NCI-H1092 (cell line): ENCODE measurements at places on chromosomes 4 and X.
A peak's percentile ranks its signal among the peaks of the same experiment; 100 is the strongest.

GRCh38 chrX:153934762-153935325 is at the start of gene NAA10:
NAA10 (minus strand) TSS chrX:153935037; CDS start chrX:153934904, 133 bp downstream.
- DNase-seq: peak; percentile 72

DNA sequence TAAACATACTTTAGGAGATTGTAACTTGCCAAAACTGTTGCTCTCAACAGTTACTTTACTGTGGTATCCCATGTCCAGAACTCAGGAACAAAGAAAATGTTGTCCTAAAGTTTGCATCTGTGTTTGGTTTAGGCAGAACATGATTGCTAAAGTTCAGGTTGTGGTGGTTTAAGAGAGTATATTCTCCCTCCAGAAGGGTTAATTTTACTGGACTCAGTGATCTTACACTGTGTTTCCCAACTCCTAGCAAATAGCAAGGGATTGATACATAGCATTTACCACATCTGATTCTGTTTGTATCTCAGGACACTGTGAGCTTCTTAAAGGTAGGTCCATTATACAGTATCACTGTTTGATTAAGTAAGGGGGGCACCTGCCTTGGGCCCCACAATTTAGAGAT is 13.3 kb upstream of the DCK start:
- DNase-seq: no peak

- DNase-seq: no peak
Measured at GRCh38 chr4:27011401-27011800, 150.8 kb downstream of the STIM2 start.

DNA sequence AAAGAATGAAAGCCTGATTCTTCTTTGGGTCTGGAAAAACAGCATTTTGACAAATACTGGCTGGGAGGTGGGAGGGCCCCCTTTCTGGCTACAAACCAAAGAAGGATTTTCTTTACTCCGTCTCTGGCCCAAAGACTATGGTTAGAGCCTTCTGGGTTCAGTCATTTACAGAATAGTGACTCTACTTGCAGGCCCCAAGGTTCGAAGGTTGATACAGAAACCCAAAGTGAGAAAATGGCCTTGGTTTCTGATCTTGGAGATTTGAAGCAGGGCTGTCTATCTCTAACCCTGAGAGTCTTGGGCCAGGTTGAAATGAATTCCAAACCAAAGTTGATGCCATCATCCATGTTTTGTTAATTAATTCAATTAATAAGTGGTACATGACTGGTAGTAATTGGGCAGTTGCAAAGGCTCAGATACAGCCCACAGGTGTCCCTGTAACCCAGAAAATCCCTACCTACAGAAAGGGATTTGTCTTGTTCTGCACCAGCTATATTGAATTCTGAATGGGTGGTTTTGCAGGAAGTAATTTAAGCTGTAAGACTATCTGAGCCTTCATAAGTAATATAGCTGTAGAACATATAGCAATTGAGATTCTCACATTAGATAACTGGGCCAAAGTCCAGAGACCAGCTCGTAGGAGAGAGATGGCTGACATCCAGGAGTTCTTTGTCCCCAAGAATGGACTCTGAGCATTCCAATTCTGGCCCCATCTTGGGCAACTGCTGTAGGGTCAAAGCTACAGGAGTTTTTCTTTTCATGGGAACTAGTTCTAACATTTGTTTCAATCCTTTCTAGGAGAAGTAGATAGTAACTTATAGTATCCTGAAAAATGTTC is 34.5 kb downstream of the CHRNA9 start:
- DNase-seq: no peak

- no peak for DNase-seq
Measured at GRCh38 chr4:7763788-7764187, 175.9 kb downstream of the AFAP1 start.

GRCh38 chr4:174882317-174882992 is 35.7 kb upstream of the ADAM29 start:
- no peak for DNase-seq

- no peak for DNase-seq
Measured at GRCh38 chr4:173735585-173735984, 205.6 kb upstream of the HAND2 start.

DNA sequence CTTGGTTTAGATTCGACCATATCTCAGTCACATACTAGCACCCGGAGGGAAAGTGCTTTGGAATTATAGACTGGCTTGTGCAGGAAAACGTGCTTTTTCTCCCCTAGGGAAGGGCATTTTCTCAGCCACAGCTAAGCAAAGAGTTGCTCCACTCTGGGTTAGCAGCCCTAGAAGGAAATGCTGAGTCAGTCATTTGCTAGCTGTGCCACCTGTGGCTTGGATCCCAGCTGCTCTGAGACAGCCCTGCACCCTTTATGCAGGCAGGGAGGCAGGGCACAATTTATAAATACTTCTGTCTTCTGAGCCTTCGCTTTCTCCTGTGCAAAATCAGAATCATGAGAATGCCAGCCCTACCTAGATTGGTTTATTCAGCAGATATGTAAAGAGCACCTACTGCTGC is 1.3 kb upstream of the USP51 start:
- DNase-seq: no peak

GRCh38 chrX:132071254-132071653 is 48.2 kb downstream of the STK26 start:
- no peak for DNase-seq

GRCh38 chrX:129781680-129782495 is 2.1 kb downstream of the SASH3 start:
- DNase-seq: no peak

- no peak for DNase-seq
Measured at GRCh38 chrX:17377795-17378194, 2.8 kb downstream of the NHS start.

DNA sequence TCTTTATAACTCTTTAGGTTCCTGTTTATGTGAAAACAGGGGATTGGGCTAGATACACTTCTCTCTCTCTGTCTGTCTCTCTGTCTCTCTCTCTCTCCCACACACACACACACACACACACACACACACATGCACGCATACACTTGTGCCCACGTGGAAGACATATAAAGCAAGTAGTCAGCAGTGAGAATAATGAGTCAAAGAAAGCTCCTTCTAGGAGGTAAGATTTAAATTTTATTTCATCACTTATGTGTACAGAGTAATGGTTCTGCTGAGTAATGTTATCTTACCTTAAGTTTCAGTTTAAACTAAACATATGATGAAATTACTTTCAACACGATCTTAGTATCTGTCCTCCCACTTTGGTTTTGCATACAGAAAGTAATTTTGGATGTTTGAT is 243.0 kb upstream of the TEX13A start:
- DNase-seq: no peak

- no peak for DNase-seq
Measured at GRCh38 chrX:67094061-67094460, 449.8 kb upstream of the AR start.

- DNase-seq: no peak
Measured at GRCh38 chr4:3392321-3392720, 49.4 kb upstream of the HGFAC start.

- DNase-seq: no peak
Measured at GRCh38 chr4:142567620-142568451, 278.3 kb downstream of the INPP4B start.

DNA sequence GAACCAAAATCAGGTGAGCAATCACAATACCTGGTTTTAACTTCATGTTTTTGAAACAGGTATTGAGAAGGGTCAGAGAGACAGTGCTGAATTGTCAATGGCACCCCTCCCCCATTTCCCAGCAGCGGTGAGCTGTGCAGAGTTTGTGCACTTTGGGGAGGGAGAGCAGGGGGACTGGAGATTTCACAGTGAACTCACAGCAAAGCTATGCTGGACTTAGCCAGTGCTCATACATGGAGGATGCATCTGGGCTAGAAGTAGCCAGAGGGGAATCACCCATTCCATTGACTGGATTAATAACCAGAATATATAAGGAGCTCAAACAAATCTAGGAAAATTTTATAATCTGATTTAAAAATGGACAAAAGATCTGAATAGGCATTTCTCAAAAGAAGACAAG is 612.6 kb downstream of the STPG2 start:
- no peak for DNase-seq

- no peak for DNase-seq
Measured at GRCh38 chrX:46626566-46626965, 53.0 kb downstream of the CHST7 start.

DNA sequence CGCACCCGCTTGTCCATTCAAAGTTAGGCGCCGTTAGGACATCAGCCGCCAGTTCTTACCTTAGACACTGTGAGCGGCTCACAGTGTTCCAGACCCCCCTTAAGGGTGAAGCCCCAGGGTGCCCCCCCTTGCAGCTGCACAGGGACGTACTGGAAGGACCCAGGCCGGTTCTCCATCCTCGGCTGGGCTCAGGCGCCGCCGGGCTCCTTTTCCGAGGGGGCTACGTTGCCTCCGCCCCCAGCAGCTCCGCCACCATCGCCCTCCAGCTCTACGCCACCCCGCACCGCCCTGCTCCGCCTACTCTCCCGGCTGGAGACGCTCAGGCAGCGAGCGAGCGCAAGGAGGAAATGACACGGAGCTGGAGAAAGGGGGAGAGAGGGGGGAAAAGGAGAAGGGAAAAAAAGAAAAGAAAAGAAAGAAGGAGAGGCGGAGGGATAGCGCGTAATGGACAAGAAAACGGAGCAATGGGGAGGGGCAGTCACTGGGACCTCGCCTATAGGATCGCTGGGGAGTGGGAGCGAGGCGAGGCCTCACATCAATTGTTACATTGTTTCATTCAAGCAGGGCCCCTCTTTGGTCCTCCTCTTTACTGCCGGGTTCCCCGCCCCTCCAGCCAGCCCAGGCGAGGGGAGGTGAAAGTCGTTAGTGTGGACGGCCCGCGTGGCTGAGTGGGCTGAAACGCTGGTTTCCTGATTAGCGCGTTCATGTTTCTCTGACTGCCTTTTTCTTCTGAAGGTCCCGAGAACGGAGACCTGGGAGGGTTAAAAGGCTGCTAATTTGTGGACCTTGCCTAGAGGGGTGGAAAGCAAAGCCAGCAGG is at the start of gene SHROOM4:
Gene SHROOM4 (minus strand): TSS at position 352 of the 819 bp plus-strand sequence. CDS start 176 bp downstream, at position 176.
- no peak for DNase-seq

- no peak for DNase-seq
Measured at GRCh38 chrX:35786271-35786670, 11.9 kb upstream of the MAGEB16 start.

DNA sequence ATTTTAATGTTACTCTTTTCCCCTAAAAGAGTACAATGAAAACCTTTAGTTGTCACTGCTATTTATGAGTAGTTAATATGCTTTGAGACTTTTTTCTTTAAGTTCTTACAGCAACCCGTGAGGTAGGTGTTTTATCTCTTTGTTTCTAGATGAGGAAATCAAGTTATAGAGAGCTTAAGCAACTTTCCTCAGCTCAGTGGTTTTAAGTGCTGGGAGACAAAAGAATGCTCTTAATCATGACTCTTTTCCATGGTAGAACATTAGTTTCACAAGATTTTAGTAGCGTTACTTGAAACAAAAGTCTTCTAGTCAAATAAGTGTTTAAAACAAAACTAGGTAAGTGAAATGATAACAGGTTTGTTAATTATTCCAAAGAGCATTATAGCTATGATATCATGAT is 354.7 kb upstream of the PITX2 start:
- DNase-seq: no peak

- DNase-seq: no peak
Measured at GRCh38 chr4:38574559-38575333, 89.3 kb upstream of the KLF3 start.

- no peak for DNase-seq
Measured at GRCh38 chr4:181909368-181909767, 333.8 kb upstream of the TENM3 start.

GRCh38 chrX:114344756-114345349 is 239.0 kb upstream of the HTR2C start:
- DNase-seq: peak; percentile 7

DNA sequence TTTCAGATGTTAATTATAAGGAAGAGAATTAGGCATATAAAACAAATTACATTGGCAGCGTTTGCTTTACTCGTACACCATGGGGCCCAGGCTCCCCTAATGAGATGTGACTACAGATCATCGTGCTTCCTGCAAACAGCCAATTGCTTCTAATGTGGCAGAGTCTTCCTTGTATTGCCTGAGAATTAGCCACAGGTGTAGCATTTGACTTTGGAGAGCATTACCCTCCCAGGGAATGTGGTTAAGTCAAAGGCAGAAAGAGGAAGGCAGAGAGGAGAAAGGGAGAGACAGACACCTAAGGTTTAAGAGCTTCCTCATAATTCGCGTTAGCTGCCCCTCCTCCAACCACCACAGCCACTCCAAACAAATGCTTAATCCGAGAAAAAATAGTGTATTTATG is 97.0 kb downstream of the MID1IP1 start:
- no peak for DNase-seq

DNA sequence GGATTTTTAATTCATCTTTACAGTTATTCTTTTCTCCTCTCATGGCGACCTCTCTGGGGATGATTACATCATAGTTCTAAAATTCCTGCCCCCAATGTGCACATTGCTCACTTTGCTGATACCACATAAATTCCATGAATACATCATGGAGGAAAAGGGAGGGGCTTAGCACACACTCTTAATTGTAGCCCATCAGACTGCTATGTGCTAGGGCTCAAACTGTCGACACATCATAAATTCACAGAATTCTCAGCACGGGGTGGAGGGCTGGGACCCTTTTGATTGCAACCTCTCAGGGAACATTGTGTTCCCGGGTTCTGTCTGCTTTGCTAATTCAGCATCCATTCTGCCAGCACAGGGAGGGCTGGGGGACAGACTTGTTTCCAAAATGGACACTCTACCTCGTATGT is 592.9 kb downstream of the BCOR start:
- no peak for DNase-seq

DNA sequence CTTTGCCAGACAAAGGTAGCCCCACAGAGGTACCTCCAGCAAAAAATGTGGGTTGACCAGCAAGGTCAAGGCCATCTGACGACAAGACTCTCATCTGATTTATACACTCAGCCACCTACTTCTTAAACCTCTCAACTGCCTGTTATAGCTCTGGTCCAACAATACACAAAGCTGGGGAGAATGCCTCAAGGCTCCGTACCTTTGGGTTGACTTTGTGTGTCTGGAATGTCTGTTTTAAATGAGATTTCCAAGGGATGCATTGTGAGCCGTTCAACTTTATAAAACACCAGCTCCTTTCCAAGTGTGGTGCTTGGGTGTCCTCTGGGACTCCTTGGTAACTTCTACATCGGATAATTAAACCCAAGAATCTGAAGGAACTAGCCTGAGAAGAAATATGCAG is 167.0 kb upstream of the RPL34 start:
- no peak for DNase-seq

DNA sequence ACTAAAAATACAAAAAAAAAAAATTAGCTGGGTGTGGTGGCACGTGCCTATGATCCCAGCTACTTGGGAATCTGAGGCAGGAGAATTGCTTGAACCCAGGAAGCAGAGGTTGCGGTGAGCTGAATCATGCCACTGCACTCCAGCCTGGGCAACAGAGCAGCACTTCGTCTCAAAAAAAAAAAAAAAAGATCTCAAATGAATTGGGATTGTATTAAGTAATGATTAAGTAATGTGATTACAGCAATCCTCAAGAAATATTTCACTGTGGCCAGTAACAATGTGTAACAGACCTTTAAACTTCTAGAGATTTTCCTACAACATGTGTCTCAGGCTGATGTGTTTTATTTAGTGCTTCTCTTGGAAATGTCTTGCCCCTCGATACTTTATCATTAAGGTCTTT is 46.8 kb downstream of the PKD2 start:
- no peak for DNase-seq

DNA sequence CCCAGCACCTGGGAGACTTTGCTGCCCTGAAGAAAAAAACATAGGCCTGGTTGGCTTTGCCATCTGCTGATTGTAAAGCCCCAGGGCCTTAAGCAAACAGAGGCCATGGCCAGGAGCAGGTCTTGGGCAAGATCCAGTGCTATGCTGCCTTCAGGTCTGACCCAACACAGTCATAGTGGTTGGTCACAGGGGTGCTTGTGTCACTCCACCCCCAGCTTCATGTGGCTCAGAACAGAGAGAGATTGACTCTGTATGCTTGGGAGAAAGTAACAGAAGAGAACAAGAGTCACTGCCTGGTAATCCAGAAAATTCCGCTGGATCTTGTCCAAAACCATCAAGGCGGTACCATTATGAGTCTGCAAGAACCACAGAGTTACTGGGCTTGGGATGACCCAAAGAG is 24.4 kb upstream of the SMARCA5 start:
- DNase-seq: no peak
